ENCODE measurements at places on chromosomes 13 and 19.
A peak's percentile ranks its signal among the peaks of the same experiment; 100 is the strongest.

DNA sequence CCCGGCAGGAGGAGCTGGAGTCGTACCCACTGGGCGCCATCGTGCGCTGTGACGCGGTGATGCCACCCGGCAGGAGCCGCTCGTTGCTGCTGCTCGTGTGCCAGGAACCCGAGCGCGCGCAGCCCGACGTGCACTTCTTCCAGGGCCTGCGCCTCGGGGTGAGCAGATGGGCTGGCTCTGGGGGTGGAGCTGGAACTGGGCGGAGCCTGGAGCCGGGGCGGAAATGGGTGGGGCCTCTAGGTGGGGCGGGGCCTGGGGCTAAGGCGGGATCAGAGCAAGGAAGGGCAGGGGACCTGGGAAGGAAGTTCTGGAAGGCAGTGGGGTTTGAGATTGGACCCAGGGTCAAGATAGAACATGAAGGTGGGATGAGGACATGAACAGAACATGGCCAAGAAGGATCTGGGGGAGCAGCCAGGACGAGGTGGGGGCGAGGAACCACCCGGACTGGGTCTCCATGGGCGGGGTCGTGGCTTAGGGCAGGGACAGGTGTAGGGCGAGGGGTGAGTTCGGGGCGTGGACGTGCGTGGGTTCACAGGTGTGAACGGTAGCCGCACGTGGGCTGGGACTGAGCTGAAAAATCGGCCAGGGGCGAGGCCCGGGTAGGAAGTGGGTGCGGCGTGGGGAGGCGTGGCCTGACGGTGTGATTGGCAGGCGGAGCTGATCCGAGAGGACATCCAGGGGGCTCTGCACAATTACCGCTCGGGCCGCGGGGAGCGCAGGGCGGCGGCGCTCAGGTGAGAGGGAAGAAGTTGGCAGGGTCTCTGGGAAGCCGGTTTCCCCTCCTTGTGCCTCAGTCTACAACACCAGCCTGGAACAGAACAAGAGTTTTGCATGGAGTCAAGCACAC lies 4.7 kb downstream of the EPS8L1 start:
- no peak for DNase-seq

- no peak for DNase-seq
These were observed 108.0 kb downstream of the LMO7 start for GRCh38 chr13:75744127-75744526.

GRCh38 chr19:47231215-47232054 lies 436 bp upstream of the BBC3 start:
- no peak for DNase-seq

DNA sequence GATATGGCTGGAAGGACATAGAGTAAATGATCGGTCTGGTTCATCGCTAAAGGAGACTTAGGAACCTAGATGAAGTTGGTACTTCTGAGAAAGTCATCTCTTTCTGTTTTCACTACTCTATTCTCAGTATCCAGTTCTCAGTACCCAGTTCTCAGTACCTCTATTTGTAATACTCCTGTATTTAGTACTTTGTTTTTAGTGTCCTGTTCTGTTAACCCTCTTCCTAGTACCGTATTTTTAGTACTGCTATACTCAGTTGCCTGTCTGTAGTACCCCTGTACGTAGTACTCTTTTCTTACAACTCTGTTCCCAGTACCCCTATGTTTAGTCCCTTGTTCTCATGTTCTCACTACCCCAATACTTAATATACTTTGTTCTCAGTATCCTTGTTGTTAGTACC lies 1.2 kb downstream of the RFXAP start:
- DNase-seq: no peak

GRCh38 chr19:6033744-6034264 lies 55.9 kb upstream of the RANBP3 start:
- DNase-seq: no peak

- DNase-seq: no peak
These were observed 287 bp downstream of the MEX3D start for GRCh38 chr19:1567848-1568227.

DNA sequence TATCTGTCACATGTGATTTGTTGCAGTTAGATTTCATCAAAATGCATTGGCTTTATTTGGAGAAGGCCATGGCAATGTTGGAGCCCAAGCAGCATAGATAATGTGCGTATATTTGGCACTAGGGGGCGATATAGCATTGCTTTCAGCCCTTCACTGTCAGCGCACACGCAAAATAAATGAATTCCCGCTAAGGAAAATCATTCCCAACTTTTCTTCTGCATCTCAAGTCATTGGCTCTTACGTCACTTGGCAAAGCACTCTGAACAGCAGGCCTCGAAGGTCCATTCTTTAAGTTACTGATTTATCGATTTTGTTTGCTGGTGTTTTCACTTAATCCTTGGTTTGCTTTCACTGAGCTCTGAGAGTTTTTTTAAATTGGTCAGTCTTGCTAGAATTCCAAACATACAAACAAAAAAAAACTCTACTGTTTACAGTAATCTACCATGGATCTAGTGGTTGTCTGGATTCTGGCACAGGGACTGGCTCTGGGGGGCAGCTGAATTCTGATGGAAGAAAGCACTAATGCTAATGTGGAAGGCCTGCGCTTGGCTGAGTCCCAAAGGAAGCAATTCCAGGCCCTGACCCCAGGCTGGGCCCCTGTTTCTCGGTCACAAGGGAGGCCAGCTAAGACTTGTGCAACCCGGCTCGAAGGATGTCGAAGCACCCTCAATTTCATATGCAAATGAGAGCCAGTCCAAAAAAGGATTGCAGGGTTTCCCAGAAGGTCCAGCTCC lies 97.7 kb upstream of the IPO5 start:
- peak; percentile 19 for DNase-seq

GRCh38 chr13:75405976-75406703 lies 75.8 kb downstream of the TBC1D4 start:
- DNase-seq: no peak

DNA sequence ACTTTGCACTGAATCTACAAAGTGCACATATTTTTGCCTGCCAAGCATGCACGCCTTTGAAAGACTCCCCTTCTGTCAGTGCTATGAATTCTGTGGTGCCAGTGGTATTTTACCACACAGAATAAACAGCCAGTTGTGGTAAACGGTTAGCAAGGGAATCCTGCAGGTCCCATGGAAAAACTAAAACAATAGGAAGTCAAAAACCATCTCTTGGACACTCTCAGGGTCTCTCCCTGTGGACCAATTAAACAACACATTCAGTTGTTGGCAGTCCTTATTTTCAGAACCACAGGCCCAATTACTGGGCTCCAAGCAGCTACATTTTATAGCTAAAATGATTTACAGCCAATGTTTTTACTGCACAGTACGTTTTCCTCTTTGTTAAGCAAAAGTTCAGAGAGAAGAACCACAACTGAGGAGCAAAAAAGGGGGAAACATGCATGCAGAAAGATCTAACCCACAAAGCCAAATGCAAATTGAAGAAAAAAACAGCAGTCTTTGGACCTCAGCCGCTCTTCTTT lies 116.9 kb downstream of the KCTD12 start:
- peak; percentile 47 for DNase-seq

- no peak for DNase-seq
These were observed 14.3 kb upstream of the ZNF667 start for GRCh38 chr19:56491399-56491798.

GRCh38 chr13:108185223-108185622 lies 30.1 kb downstream of the LIG4 start:
- no peak for DNase-seq

DNA sequence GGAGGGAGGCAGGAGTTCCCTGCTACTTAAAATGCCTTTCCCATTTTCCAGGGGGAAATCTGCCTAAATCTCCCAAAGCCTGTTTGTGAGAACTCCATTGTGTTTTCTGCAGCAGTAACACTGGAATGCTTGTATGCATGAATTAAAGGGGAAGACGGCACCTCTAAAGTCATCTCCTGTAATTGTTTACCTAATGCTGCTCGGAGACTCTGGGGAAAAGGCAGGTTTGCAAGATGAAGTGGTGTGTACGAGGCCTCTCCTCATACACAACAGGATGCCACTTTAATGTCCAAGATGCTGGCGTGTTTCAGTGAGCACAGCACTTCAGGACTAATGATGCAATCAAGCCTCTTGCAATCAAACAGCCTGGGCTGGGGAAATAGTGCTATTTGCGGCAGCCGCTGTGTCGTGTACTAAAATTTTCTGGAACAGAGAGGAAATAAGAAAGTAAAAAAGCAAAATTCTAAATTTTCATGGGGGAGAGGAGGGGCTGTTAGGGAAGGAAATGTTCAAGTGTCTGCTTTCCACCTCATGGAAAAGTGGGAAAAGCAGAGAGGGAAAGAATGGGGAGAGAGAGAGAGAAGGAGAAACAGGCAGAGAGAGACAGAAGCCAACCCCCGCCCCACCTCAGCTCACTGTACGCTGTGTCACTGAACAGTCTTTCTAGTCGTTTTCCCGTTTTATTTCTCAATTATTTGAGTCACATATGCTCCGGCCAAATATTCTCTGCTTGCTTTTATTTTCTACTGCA lies 32.9 kb downstream of the TSHZ3 start:
- no peak for DNase-seq

- peak; percentile 83 for DNase-seq
These were observed 1.5 kb upstream of the PNPLA6 start for GRCh38 chr19:7533925-7534480.

GRCh38 chr19:38210458-38210987 lies 13.5 kb downstream of the DPF1 start:
- no peak for DNase-seq

DNA sequence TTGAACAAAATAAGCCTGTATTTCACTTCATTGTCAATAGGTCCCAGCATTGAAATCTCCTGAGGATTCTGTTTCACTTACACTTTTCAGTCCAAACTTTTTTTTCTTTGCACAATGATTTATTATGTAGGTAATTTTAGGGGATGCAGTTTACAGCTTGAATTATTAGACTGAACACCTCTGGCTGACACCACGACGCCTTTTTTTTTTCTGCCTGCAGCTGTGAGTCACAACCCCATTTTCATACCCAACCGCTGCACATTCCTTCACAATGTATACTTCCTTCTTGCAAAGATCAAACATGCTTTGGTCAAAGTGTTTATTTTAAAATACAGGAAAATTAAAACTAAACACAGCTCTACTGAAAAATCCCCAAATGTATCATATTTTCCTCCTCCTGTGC lies 11.4 kb downstream of the ZIC2 start:
- no peak for DNase-seq

- DNase-seq: no peak
These were observed 28.7 kb upstream of the C1QTNF9 start for GRCh38 chr13:24280720-24281119.

GRCh38 chr19:46787331-46788261 lies 798 bp downstream of the SLC1A5 start:
- DNase-seq: no peak

- DNase-seq: no peak
These were observed 311.4 kb upstream of the MAB21L1 start for GRCh38 chr13:35787937-35788336.

GRCh38 chr13:113560645-113561416 lies 23.7 kb upstream of the TFDP1 start:
- no peak for DNase-seq

- no peak for DNase-seq
These were observed 95.0 kb downstream of the LIG4 start for GRCh38 chr13:108120302-108120701.

DNA sequence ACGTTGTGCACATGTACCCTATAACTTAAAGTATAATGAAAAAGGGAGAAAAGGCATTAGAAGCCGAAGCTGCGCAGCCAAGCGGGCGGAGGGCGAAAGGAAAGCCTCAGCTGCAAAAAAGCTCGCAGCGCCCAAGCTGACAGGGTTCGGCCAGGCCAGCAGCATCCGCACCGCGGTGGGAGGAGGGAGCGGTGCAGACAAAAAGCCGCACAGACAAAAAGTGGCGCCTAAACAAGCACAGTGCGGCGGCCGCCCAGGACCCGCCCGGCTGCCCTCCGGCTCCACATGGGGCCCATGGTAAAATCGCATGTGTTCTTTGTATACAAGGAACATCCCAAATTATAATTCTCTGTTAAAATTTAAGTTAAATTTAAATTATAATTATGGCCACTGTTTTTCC lies 42.4 kb downstream of the PSG3 start:
- no peak for DNase-seq

DNA sequence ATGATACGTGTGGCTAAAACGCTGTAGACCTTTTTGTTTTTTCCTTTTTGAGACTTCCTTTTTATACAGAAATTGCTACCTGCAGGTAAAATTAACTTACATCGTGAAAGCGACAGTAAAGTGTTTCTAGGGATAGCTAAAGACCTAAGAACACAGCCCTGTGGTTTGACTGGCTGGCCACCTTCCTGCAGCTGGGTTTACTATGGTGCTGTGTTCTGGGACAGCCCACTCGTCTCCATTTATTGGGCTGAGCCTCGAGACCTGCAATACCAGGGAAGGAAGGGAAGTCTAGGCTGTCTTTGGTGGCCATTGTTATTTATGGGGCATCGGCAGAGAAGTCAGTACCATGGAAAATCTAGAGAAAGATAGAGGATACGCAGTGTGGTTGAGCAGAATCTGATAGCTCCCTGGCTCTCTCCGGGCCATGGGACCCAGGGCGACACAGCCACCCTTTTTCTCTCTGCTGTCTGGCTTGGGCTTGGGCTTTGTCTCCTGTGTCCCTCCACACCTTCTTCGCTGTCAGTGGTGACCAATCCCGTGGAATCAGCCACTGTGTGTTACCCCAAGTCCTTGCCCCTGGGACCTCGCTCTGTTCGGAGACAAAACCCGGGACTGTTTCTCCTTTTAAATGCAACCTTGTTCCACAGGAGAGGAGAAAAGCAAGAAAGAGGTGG lies 30.9 kb downstream of the ACTN4 start:
- no peak for DNase-seq

DNA sequence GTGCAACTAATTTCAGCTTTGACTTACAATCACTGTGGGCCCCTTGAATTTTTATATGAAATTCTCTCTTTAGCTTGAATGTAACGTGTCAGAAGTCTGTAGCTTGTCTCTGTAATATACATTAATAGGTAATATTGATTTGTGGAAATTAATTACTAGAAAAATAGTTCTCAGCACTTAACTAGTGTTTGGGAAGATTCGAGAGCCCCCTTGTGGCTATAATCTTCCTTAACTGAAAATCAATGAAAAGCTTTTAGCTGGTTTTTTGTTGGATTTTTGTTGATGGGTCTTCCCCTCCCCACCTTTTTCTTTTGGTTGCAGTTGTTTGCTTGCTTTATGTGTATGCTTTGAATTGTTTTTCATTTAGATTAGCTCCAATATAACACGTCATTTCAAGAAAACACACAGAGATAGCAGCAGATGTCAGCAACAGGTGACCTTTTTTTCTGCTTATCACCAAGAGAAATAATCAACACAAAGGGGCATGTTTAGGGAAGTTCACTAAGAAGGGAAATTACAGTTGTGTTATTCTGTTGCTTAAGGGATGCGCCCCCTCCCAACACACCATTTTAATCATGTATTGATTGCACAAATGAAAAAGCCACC lies 176.8 kb downstream of the OXGR1 start:
- no peak for DNase-seq

- DNase-seq: no peak
These were observed 22.8 kb upstream of the ZNF83 start for GRCh38 chr19:52660981-52661380.
